ENCODE measurements at places on chromosomes 6 and 20.

DNA sequence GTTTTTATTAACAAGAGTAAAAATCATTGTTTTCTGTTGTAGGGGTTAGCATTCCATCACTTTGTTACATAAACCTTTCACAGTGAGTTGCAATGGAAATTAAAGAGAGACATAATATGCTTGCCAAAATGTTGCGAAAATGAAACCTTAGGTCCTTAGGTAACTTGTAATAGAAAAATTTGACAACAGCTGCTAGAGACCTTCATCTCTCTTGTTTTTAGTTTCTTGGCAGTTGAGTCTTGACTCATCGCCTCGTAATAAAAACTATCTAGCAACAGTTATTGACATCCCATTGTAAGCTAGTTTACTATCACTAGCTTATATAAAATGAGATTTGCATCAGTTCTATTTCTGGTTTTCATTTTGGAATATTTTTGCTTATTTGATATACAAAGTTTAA is 179.0 kb upstream of the MMS22L start:
- DNase-seq: no peak

- DNase-seq: no peak
Observed at GRCh38 chr20:62602550-62602949, 39.8 kb upstream of the SLCO4A1 start.

DNA sequence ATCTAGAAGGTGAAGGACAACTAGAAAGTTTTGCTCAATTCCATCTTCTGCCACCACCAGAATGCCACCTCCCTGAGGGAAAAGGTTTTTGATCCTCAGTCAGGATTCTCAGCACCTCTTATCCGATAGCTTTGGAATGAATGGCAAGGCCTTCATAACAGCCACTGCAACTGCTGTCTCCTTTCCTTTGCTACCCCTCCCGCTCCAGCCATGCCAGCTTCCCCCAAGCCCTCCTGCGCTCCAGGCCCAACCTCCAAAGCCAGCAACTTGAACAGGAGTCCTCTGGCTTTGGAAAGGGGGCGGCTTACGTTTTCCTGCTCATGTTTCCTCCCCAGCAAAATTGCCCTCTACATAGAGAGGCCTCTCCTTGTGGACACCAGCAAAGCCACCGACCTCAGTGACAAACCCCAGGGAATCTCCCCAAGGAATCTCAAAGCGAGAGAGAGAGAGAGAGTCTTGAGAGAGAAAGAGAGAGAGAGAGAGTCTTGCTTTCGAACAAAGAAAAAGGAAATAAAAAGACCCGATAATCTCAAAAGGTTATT is 420 bp upstream of the BTN2A1 start:
- no peak for DNase-seq

GRCh38 chr6:53257533-53257932 is 91.2 kb downstream of the ELOVL5 start:
- no peak for DNase-seq

DNA sequence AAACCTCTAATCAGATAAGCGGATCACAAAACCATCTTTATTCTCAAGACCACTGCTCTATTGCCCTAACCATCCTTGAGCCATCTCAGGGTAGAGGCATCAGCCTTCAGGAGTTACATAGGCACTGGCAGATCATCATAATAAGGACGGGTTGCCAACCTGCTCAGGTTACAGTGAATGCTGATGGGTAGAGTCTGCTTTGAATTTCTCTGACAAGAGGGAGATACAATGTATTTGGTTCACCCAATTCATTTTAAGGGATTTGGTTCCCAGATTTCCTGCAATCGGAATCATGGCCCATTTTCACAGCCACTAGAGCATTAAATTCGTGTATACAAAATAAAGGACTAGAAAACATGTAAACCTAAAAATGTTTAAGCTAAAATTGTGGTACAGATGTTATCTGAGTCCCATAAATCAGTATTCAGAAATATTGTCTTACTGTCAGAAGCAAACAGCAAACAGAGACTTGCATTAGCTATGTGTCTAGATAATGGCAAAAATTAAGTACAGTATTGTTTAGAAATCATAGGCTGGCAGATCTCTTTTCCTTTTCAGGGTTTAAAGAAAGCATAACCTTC is 41.9 kb upstream of the TMEM170B start:
- no peak for DNase-seq

DNA sequence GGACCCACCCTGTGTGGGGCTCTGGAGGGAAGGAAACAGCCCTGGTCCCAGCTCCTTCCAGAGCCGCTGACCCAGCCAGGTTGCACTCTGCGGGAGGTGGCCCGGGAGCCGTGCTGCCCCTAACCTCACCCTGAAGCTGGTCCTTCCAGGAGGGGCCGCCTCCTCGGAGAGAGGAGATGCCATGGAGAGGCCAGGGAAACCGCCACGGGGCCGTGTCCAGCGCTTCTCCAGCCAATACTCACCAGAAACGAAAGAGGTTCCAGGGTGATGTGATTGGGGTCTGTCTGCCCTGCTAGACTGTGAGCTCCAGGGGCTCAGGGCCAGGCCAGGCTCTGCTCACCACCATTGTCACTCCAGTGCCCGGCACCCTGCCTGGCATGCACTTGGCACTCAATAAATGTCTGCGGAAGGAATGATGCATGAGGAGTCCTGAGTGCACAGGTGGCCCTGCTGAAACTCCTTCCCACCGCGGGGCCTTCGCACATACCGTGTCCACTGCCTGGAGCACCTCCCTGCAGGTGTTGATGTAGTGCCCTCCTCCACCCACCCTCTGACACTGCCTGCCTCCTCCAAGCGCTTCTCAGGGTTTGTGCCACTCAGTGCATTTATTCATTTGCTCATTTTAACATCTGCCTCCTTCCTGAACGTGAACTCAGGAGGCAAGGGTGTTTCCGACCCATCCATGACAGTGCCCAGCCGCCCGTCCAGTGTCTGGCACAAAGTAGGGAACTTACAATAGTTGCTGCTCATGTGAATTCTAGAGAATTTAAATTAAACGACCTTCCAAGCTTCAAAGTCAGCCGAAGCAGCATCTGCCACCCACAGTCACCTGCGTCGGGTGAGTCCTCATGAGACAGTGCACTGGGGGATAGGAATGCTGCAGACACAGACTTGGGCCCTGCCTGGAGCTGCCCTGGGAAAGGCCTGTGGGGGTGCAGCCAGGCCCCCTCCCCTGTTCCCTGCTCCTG is 30.3 kb downstream of the RBM38 start:
- no peak for DNase-seq

GRCh38 chr20:52082612-52083011 is 109.0 kb downstream of the ZFP64 start:
- no peak for DNase-seq

- no peak for DNase-seq
Observed at GRCh38 chr20:40265825-40266533, 423.1 kb downstream of the MAFB start.

GRCh38 chr6:3288711-3289663 is 30.2 kb downstream of the PSMG4 start:
- DNase-seq: no peak

Data from NCI-H774 (cell line).